ENCODE measurements at places on chromosomes 7 and 10.
A peak's percentile ranks its signal among the peaks of the same experiment; 100 is the strongest.

DNA sequence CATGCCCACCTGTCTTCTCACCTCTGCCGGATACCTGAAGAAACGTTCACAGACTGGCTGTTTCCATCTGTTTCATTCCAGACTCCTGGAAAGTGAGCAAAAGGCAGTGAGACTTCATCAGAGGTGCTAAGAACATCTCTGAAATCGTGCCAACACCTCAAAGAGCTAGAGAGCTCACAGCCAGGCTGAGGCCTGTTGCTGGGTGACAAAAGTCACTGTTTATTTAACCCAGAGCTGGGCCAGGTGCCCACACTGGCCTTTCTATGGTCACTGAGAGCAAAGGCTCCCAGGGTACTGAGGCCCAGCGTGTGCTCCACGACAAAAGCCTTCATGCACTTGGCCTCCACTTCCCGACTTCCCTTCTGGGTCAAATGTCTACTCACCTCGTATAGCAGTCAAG lies 3.7 kb upstream of the NANOS1 start:
- no peak for DNase-seq

DNA sequence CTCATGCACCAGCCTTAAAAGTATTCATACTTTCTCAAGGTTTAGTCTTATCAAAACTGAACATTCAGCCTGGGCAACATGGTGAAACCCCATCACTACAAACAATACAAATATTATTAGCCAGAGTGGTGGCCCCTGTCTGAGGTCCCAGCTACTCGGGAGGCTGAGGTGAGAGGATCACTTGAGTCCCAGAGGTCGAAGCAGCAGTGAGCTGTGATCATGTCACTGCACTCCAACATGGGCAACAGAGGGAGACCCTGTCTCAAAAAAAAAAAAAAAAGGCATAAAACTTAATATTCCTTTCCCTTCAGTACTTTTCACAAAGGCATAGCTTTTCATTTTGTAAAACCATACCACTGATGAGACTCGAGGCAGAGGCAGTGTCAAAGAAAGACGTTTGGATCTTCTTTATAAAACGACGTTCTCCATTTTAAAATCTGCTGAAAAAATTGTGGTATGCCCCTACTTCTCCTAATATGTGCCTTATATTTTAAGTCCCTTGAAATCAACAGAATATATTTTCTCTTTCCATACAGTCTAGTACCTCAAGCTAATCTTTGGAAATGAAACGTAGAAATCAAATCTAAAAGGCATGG lies 1.9 kb downstream of the NSUN6 start:
- DNase-seq = no peak

- no peak for DNase-seq
Observed at GRCh38 chr7:143947111-143947510, 7.5 kb upstream of the OR2F1 start.

DNA sequence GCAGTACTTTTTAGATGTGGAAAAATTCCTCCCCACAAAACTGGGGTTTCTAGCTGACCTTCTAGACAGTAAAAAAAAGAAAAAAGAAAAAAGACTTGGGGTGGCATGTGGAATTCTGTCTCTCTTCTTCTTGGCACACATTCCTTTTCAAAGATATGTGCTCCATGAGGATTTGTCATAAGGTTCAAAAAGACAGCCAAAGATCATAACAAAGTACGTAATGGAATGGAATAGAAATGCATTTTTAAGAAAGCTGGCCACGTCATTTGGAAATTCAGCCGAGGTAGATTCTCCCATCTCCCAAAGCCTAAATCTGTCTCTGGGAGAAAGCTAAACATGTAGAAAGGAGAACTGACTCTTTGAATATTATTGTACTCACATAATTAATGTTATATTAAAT lies 381.3 kb upstream of the NFE2L3 start:
- DNase-seq = no peak

DNA sequence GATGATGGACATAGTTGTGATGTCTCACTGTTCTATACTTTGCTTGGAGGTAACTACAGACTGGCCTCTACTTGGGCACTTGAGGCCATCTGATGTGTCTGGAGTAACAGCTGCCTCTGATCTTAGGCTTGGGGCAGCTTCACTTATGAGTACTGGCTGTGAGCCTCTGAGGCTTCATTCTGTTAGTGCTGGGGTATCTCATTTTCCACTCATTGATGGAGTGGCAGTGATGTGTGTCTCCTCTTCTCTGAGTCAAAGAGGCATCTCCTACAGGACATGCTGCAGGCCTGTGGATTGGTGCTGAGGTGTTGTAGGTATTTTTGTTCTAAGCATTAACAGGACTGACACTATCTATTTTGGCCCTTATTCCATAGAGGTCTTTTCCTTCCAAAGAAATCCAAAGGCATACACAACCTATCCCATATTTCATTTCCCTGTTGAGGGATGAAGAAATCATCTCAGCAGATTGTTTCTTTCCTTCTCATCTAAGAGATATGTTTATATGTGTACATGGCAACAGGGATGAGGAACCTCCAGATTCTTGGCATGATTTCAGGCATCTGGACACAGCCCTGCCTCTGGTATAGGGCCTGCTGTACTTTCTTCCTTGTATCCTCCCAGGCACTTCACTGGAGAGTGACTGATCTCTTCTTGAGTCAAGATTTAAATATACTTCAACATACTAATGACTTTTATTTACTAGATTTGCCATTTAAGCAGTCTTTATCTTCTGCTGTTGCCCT lies 65.7 kb upstream of the NOBOX start:
- peak; percentile 16 for DNase-seq

DNA sequence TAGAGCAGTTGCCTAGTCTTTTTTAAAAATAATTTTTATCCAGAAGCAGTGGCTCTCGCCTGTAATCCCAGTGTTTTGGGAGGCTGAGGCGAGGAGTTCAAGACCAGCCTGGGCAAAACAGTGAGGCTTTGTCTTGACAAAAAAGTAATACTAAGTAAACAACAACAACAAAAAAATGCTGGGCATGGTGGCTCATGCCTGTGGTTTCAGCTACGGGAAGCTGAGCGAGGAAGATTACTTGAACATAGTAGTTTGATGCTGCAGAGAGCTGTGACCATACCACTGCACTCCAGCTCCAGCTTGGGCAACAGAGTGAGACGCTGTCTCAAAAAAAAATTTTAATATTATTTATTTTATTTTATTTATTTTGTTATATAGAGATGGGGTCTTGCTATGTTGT lies 31.3 kb upstream of the TPST1 start:
- DNase-seq = no peak

DNA sequence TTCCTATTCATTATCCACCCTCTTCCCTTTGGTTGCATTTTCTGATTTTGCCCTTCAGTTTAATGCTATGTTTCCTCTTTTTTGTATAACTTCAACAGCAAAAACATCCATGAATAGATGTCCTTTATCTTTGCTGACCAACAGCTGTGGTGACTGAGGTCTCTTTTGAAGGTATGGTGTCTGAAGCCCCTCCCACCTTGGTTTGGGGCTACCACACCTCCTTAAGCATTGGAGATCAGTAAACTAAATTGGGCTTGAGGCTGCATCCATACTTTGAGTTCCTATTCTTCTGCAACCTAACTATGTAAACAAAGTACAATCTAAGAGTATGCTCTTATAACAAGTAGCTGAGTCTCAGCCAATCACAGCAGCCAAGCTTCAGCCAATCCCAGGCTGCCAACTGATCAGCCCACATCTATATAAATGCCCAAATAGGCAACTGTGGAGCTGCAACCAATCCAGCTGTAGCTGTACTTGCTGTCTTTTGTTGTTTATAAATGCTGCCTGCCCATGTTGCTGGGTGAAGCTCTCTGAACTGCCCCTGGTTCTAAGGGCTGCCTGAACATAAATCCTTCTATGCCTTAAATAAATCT lies 69.4 kb upstream of the PDLIM1 start:
- no peak for DNase-seq

GRCh38 chr7:121505540-121506182 lies 109.6 kb upstream of the FAM3C start:
- DNase-seq = no peak

DNA sequence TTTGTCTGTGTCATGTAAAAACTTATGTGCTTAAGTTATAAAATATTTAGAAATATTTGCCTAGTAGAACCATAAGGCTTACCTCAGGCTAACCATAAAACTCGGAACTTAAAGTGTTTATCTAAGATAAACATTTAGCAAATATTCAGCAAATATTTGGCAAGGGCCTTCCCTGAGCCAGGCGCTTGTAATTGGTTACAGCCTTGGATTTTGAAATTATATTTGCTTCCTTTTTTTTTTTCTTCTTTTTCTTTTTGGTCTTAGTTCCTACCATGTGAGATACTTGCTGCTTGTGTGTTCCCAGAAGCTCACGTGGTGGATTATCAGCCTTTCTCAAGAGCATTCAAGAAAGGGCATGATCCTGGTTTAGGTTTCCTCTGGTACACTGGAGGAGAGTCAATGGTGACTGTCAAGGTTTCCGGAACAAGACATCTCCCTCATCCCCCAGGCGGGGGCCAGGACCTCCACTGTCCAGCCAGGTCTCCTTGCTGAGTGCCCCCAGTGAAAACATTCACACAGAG lies 5.2 kb upstream of the BRI3 start:
- no peak for DNase-seq

- no peak for DNase-seq
Observed at GRCh38 chr10:114311496-114312209, 72.6 kb downstream of the VWA2 start.
